ENCODE measurements at places on chromosomes 6 and 20.

DNA sequence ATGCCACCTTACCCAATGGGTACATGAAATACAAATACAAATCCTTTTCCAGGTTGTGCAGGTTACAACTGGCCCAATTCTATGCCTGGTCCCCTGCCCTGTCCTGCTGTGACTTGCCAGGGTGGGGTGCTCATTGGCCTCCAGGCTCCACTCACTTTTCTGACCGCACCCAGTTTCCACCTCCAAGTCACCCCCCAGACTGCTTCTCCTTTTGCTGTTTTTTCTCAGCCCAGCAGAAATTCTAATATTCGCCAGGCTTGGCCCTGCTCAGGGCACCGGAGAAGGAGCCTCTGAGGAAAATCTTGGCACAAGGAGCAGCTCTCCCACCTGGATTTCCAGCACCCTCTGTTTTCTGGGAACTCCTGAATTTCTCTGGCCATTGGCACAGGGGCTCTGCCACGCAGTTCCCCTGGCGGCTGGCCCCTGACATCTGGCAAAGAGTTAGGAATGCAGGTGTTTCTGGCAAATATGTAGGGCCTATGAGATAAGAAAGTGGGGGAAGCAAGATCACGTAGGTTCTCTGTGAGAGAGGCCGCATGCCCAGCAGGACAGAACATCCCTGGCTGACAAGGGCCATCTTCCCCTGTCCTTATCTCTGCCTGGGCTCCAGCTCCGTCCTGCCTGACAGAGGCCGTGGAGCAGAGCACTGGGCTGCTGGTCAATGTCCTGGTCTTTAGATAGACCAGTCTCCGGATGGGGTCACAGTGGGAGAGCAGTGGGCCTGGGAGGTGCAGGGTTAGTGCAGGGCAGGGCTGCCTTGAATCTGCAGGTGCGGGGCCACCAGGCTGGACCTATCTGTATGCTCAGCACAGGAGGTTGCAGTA, 2.9 kb upstream of the RAET1E start:
- no peak for DNase-seq

- no peak for DNase-seq
Observed at GRCh38 chr20:44900231-44900854, 9.5 kb upstream of the PABPC1L start.

DNA sequence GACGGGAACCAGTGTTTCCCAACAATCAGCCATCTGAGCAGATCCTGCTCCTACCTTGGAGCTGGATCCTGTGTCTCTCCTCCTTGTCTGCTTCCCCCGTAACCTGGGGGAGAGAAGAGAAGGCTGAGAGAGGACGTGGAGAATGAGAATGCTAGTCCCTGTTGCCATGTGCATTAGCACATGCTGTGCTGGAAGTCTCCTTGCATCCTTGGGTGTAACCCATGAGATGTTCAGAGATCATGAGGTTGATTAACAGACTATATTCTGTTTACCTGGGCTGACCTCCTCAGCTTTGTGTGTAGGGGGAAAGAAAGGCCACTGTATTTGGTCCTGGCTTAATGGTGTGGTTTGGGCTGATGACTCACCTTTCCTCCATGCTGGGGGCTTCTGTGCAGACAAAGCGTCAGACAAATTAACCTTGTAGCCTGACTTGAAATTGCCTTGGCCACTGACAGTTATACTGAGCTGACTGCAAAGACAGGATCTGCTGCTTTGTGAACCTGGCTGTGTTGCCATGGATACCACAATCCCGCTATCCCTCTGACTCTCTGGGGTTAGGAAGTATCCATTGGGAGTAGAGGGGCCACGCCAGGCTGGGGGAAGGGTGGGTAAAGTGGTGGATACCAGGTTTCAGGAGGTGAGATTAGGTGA, 243.7 kb upstream of the CHD6 start:
- no peak for DNase-seq

- DNase-seq, result no peak
Observed at GRCh38 chr20:58428364-58428763, 39.3 kb downstream of the VAPB start.

GRCh38 chr6:153941768-153942167, 97.3 kb upstream of the OPRM1 start:
- DNase-seq, result no peak

GRCh38 chr6:13351271-13351670, 22.9 kb upstream of the TBC1D7 start:
- no peak for DNase-seq

GRCh38 chr20:20211988-20212518, 155.9 kb upstream of the INSM1 start:
- no peak for DNase-seq

Data from coronary artery (tissue), 2 donors.